Lower leg skin (tissue), 4 donors: ENCODE measurements at places on chromosomes 3 and 15. TPM values are rescaled to one million over a fixed set of nuclear protein-coding genes. Genes with fewer than 3 reads are reported as not detected.

DNA sequence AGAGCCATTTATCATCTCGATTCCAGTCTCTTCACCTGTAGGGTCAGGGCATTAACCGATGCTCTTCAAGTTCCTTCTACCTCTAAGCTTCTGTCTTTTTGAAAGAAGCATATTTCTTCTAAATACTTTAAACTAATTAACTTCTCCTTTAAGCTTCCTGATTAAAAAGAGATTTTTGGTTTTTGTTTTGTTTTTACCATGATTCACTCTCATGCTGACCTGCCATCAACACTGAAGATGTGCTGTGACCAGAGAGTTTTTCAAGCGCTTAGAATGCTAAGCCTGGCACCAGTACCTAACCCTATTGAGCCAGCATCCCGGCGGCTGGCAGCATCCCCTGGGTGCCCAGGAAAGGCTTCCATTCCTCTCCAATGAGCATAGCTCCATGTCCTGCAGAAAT lies 89.3 kb downstream of the FOXP1 start:
- DNase-seq = no peak

DNA sequence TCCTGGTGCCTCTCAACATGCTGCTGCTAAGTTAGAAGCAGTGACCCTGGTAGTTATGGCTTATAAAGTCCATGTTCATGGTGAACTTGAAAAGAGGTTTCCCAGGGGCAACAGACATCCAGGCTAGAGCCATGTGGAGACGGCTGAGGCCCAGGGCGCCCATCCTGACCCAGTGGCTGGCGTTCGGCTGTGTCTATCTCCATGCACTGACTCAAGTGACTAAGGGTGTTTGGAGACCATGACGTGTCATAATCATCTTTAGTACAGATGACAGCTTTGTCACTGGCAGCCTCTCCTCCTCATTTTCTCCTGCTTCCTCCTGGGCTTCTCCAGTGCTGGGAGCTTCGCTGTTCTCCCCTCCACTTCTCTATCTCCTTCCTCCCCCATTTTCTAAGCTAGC lies 287.4 kb upstream of the LYSMD4 start:
- peak; percentile 73 for DNase-seq

GRCh38 chr15:62850791-62851291 lies 191.7 kb upstream of the TPM1 start:
- DNase-seq = peak; percentile 52

DNA sequence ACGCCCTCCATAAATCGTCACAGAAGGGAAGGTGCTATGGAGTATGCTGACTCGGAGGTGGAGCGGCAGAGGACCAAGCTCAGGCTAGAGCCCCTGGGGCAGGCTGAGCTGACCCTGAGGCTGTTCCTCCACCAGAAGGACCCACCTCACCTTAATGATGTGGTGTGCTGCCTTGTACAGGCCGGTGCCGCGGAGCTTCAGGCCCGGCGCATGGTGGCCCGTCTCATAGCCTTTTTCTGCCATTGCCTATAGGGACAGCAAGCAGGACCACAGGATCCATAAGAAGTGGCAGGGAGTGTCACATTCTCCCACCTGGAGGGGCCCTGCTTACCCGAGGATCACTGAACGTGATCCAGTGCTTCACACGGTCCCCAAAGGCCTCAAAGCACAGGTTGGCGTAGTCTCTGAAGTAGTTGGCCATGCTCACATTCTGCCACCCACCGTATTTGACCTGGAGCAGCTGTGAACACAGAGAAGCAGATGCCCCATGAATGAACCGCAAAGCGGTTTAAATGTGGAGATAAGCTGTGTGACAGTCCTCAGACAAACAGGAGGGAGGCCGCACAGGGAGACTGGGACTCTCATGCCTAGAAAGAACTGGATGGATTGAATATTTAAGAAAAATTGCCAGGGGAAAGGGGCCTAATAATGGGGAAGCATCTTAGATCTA lies 4.8 kb downstream of the LCTL start:
- DNase-seq = no peak

GRCh38 chr3:179000659-179001058 lies 71.0 kb downstream of the ZMAT3 start:
- DNase-seq = no peak

DNA sequence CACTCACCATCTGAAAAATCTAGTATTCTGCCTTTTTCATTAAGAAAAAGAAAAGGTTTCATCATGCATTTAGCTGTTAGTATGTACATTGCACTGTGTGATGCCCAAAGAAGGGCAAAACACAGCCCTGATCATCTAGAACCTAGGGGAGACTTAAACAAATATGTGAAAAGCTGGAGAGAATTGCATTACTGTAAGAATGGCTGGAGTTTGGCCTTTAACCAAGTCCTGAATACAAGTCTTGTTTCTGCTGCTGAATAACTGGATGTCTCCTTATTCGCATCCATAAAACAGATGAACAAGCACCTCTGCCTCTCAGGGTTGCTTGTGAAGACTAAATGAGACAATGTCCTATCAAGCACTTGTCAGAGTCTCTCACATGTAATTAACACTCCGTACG lies 233.4 kb upstream of the LRTM1 start:
- DNase-seq = no peak

- DNase-seq = peak; percentile 83
These were observed 17.9 kb upstream of the ADIPOQ start for GRCh38 chr3:186824430-186825139.

- no peak for DNase-seq
These were observed 42.3 kb downstream of the FGD5 start for GRCh38 chr3:14861031-14861430.

GRCh38 chr3:68771681-68772080 lies 160.7 kb downstream of the TAFA4 start:
- DNase-seq = no peak

DNA sequence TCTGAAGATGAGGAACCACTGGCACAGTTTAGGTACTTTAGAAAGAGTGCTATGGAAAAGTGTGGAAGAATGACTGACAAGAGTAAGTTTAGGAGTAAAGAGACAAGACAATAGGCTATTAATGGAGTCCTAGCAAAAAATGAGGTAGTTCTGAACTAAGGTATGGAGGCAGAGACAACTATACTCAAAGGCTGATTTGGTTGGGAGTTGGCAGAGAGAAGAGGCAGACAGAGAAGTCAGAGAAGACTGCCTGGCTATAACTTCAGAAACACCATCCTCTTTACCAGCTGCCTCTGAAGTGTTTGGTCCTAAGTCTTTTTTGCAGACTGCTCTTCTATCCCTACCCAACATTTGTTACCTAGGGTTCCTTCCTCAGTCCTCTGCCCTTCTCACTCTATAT lies 19.2 kb downstream of the DYNC1LI1 start:
- DNase-seq = no peak

GRCh38 chr15:86555098-86555497 lies 475.4 kb downstream of the AGBL1 start:
- no peak for DNase-seq

- no peak for DNase-seq
These were observed 97.4 kb downstream of the WNT7A start for GRCh38 chr3:13782501-13782900.

- DNase-seq = no peak
These were observed 81.5 kb downstream of the TJP1 start for GRCh38 chr15:29740692-29741311.

GRCh38 chr3:177878957-177879356 lies 657.3 kb upstream of the KCNMB2 start:
- no peak for DNase-seq

DNA sequence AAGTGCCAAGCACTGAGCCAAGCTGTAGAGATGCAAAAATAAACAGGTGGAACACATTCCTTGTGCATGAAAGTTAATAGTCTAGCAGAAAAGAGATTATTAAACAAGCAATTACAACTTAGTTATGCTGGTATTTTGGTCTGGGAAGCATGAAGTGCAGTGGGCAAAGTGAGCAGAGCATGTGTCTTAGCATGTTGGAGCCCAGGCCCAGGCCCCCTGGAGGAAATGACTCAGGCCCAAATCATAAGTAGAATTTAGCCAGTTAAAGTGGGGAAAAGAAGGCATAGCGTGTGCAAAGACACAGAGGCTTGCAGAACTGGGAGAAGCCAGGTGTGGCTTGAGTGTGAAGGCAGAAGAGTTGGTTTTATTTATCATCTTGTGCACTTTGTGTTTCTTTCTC lies 163.8 kb upstream of the ATP11B start:
- no peak for DNase-seq

DNA sequence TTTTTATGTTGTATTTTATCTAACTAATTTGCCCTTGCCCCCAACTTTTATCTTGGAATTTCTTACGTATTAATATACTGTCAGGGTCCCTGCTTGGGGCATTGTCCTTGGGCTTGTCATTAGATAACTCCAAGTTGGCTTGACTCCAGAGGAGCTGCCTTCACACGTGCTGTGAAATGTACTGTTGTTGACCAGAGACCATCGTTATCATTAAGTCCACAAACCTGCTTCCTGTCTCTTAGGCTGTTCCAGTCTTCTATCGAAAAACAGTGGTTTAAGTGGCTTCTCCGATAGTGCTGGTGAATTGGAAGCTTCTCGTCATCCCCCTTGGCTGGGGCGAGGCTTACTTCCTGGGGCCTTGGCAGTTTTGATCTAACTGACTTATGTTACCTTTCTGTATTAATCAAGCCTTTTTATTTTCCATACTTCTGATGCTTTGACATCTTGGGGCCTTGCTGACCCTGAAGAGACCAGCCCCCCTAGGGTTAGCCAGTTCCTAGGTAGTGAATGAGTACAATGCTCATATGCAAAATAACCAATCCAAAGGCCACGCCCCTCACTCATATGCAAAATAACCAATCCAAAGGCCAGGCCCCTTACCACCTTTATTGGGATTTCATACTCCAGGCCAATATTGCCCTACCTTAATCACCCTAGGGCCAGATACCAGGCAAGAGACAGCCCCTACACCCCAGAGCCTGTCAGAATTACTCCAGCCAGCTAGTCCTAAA lies 164.5 kb downstream of the IGF1R start:
- no peak for DNase-seq

DNA sequence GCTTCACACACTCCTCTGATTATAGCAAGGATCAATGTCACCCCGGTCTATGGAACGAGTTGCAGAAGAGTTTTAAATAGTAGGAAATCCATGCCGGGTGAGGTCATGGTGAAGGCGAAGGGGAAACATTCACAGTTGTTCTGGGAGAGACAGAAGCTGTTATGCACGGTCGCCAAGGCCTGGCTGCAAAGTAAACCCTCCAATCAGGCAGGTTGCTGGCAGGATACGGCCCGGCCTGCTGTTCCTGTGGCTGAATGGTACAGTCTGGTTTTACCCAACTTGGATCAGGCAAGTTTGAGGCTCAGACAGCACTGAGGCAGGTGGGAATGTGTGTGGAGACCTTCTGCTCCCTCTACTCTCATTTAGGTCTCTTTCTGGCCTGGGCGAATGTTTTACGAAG lies 45.3 kb upstream of the ATP2B2 start:
- peak; percentile 81 for DNase-seq

GRCh38 chr3:188272481-188273372 lies 118.8 kb downstream of the LPP start:
- DNase-seq = no peak

DNA sequence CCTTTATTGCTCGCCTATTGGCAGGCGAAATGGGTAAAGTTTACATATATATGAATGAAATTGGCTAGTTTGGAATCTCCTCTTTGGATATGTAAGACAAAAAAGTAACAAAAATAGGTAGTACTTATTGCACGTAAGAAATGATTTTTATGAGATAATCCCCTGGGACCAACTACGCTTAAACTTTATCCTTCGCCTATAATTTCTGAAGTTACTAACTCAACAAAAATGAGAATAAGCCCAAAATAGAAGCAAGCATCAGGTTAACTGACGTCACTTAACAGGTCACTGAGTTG lies 438 bp upstream of the SLC49A4 start:
- DNase-seq = no peak

GRCh38 chr15:68385240-68385561 lies 46.8 kb downstream of the ITGA11 start:
- peak; percentile 48 for DNase-seq

DNA sequence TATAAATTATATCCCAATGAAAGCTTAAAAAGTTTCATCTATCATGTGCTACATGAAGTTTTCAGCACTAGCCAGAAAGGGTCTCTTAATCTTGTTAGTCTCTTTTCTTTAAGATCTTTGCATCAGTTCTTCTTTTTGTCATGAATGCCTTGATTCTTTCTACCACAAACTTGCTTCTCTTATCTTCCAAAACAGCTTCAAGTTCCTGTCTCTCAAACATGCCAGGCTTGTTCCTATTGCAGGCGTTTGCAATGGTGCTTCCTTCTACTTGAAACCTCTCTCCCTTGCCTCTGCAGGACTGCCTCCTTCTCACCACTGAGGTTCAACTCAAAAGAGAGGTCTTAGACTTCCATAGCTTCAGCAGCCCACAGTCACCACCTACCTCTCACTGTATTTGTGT lies 104.3 kb upstream of the FRMD4B start:
- no peak for DNase-seq

GRCh38 chr3:16229681-16230080 lies 35.1 kb downstream of the DPH3 start:
- no peak for DNase-seq

RARRES1 gene
- 89.7 TPM for total RNA-seq

ZMAT3 gene
- 6.3 TPM for total RNA-seq

ECE2 gene
- not detected for total RNA-seq

CLDN16 gene
- 1.1 TPM for total RNA-seq

GOLGA8Q gene
- 0.93 TPM for total RNA-seq

SLC9C1 gene
- not detected for total RNA-seq

LZTFL1 gene
- total RNA-seq = 15.2 TPM

NT5DC2 gene
- total RNA-seq = 47.1 TPM

CLRN1 gene
- not detected for total RNA-seq

IQCB1 gene
- 17.5 TPM for total RNA-seq

ARHGEF26 gene
- total RNA-seq = 34.7 TPM

SAMD7 gene
- not detected for total RNA-seq

TERB2 gene
- not detected for total RNA-seq

C15orf61 gene
- total RNA-seq = 19.0 TPM

ZWILCH gene
- total RNA-seq = 4.9 TPM

TLR9 gene
- total RNA-seq = not detected

GOLGA6B gene
- not detected for total RNA-seq

GOLGA6A gene
- 0.23 TPM for total RNA-seq

FEZF2 gene
- not detected for total RNA-seq

GOLGA6L9 gene
- total RNA-seq = 5.8 TPM
